AG08396 (cell line): ENCODE measurements at places on chromosomes 4 and X.

GRCh38 chr4:13783800-13784411 lies 156.4 kb upstream of the BOD1L1 start:
- no peak for DNase-seq

DNA sequence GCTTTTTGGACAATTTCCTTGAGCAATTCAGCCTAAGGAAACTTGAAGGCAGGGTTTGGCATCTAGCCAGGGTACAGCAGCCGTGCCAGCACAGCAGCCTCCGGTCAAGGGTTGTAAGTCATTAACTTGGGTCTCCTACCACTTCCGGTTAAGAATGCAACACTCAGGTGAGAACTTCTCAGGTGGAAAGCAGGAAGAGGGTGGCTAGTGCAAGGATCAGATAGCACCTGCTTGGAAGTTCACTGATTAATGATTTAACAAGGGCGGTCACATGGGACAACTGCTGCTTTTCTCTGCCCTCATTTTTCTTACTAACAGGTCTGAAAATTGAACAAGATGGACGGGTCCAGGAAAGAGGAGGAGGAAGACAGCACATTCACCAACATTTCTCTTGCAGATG lies 30.1 kb upstream of the SCOC start:
- no peak for DNase-seq

DNA sequence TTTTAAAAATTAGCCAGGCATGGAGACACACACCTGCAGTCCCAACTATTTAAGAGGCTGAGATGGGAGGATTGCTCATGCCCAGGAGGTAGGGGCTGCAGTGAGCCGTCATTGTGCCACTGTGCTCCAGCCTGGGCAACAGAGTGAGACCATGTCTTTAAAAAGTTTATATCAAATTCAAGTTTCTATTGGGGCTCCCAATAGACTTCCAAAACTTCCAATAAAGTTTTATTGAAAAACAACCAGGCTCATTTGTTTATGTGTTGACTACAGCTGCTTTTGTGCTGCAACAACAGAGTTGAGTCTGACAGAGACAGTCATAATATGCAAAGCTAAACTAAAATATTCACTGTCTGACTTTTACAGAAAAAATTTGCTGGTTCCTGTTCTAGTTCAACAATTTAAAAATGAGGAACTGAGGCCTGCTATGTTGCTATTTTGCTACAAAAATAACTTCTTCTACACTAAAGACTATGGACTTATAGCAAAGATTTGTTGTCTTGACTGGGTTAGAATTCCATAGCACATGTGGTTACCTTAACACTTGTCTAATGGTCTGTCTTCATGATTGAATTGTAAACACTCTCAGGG lies 63.3 kb upstream of the RELL1 start:
- DNase-seq = no peak

- no peak for DNase-seq
Observed at GRCh38 chr4:120355881-120356280, 289.2 kb upstream of the MAD2L1 start.

DNA sequence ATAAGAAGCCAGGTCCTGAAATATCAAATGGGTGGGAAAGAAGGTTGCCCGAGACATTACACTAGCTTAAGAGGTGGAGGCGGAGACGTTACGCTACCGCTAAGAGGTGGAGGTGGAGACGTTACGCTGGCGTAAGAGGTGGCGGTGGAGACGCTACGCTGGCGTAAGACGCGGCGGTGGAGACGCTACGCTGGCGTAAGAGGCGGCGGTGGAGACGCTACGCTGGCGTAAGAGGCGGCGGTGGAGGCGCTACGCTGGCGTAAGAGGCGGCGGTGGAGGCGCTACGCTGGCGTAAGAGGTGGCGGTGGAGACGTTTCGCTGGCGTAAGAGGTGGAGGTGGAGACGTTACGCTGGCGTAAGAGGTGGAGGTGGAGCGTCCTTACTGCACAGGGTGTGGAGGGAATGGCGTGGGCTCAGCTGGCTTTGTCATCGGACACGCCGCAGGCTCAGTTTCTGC lies 12.8 kb downstream of the CYP4V2 start:
- no peak for DNase-seq

DNA sequence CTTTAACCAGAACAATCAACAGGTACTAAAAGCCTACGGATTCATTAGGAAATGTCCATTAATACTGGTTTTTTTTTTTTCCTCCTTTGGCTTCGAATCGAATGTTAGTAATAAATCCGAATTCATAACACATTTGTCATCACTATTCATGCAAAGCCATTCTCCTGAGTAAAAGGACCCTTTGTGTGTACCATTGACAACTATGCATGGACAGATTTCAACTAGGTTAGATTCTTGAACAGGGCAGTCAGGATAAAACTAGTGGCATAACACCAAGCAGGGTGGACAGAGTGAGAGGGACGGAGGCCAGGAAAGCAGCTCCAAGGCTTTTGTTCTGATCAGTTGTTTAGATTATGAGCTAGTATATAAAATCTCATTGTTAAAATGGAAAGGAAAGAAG lies 1722.0 kb upstream of the TENM3 start:
- DNase-seq = no peak

- DNase-seq = no peak
Observed at GRCh38 chr4:182203872-182204411, 39.3 kb upstream of the TENM3 start.

GRCh38 chr4:97998203-97998602 lies 145.1 kb downstream of the STPG2 start:
- DNase-seq = no peak

DNA sequence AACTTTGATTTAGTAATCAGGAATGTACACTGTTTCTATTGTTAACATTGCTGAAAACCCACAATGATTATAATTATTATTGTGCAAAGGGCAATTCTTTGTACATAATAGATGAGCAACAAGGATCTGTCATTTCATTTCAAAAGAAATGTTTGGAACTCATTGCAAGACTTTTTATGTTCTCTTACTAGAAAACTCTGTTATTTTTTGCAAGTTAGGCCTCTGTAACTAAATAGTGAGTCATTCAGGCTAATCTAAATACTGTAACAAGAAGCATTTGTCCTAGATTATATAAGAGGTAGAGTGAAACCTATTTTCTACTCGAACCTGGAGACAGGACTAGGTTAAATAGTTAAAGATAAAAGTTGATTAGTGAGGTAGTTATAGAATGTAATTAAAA lies 93.2 kb upstream of the FAM47B start:
- DNase-seq = no peak

GRCh38 chr4:142705820-142706219 lies 140.3 kb downstream of the INPP4B start:
- DNase-seq = no peak

GRCh38 chrX:139429913-139430312 lies 100.6 kb upstream of the F9 start:
- no peak for DNase-seq

DNA sequence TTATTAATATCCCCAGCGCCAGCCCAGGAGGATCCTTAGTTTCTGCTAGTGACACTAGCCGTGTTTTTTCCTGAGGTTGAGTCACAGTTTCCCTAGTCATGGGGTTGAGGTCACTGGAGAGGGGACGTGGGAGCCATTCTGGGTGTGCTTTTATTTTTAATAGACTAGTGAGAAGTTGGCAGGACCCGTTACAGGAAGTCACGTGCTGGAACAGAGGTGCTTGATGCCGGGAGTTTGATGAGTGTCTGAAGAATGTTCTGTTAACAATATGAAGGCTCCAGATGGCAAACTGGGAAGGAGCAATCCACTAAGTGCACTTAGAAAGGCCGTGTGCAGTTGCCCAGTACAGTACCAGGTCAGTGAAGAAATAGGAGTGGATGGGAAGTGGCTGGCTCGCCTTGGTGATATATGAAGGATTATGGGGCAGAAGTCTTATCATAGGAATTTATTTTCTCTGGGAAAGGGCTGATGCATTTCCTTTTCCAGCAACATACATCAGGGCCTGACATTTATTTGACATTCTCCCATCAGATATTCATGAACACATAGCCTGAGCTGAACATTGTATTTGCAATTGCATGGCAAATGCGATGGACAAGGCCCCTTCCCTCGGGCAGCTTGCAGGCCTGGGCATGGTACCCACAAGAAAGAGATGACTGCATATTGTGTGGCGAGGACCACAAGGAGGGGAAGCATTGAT lies 291.8 kb downstream of the FBXW7 start:
- peak; percentile 21 for DNase-seq

DNA sequence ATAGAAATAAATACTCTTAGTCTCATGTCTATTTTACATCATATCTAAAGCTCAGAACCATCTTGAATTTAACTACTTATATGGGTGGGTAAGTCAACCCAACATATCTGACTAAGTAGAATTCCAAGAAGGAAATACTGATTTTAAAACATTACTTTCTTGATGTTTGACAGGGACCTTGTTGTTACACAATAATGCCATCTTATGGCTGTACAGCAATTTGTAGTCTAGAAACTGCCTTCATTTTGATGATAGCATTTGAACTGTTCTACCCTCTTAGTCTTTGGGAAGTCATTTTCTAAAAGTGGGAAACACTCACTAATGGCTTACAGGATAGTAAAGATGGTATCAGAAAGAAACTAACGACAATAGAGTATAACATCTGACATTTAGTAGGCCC lies 929.5 kb downstream of the DMD start:
- no peak for DNase-seq

- DNase-seq = no peak
Observed at GRCh38 chr4:79184476-79184875, 141.4 kb downstream of the NAA11 start.

- DNase-seq = no peak
Observed at GRCh38 chr4:188639479-188640100, 500.3 kb downstream of the TRIML1 start.

GRCh38 chrX:54695231-54695630 lies 102.8 kb downstream of the ITIH6 start:
- DNase-seq = no peak

GRCh38 chrX:40459571-40460158 lies 121.1 kb upstream of the ATP6AP2 start:
- DNase-seq = no peak

GRCh38 chr4:73187325-73187724 lies 71.3 kb downstream of the ANKRD17 start:
- DNase-seq = no peak

- no peak for DNase-seq
Observed at GRCh38 chrX:13013363-13014110, 30.9 kb downstream of the FAM9C start.

DNA sequence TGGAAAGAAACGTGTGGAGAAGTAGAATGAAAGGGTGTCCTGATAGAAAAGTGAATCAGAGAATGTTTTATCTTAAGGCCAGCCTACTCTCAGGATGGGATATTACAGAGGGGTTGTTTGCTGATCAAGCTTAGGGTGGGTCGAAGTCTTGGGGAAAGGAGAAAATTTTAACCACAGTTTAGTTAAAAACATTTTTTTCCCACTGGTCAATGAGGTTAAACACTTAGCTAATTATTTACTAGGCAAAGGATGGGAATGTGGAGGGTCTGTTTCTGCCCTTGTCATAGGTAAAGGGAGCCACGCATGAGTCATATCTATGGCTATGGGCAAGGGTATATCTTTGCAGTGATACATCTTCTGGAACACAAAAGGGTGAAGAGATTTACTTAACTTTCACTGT lies 16.1 kb upstream of the SULT1E1 start:
- no peak for DNase-seq

DNA sequence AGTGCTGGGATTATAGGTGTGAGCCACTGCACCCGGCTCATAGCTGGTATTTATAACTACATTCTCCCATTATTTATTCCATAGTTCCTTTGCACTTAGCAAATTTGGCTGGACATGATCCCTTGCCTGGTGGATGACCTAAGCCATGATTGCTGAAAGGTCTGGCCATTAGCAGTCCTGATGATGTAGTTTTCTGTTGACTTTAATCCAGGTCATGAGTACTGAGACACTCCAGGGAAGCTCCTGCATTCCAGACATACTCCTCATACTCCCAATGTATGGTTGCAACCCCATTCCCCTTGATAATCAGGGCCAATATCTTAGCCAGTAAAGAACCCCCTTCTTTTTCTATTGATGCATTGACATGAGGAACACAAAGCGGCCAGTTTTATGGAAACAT lies 24.4 kb upstream of the MGST2 start:
- DNase-seq = peak; percentile 27

DNA sequence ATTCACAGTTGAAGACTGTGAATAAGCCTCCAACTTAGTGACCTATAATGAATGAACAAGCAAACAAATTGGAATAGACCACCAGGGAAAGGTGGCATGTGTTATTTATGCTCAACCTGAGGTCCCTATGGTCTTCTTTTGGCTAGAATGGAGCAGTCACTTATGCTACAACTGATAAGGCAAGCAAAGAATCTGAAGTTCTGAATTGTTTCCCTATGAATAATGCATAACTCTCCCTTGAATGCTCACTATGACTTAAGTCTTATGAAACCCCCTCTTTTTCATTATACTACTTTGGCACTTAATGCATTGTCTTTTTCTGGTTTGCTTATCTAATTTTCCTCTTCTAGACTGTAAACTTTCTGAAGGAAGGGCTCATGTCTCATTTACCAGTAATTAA lies 2.6 kb downstream of the GIMD1 start:
- DNase-seq = no peak

- DNase-seq = no peak
Observed at GRCh38 chrX:123976706-123977316, 15.3 kb downstream of the STAG2 start.

DNA sequence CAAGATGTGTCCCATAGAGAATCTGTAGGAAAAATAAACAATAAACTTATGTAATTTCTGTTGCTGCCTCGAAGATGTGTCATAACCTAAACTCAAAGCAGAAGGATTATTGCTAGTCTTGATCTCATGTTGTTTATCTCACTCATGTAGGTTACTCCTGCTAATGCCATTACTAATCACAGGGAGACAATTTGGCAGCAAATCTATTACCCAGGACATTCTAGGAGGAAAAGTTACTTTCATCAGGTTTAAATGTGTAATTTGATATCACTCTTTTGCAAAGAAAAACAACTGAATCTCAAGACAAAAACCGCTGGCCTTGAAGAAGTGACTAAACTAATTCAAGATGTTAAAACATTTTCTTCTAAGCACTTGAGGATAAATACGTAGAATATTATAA lies 34.0 kb downstream of the LDOC1 start:
- no peak for DNase-seq

DNA sequence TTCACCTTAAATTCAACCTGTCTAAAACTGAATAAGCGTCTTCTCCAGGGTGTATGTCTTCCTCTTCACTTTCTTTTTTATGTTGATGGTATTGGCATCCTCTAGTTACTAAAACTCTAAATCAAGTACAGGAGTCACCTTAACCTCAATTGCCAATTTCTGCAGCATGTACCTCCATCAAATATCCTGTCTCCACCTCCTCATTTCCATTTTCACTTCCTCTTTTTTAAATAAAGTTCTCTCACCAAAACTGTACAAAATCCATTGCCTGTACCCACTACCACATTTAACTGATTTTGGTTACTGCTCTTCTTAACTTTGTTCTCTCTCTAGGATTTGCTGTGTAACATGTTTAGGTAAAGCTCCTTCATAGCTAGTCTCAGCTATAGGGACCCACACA lies 9.2 kb upstream of the NPFFR2 start:
- DNase-seq = no peak

- peak; percentile 50 for DNase-seq
Observed at GRCh38 chrX:348461-349117, 30.0 kb upstream of the GTPBP6 start.
